Amniotic epithelial cell (primary cell): ENCODE measurements at places on chromosomes 5 and 9.
A peak's percentile ranks its signal among the peaks of the same experiment; 100 is the strongest.

GRCh38 chr5:72283358-72283757 lies 36.7 kb downstream of the MRPS27 start:
- DNase-seq = peak; percentile 34

DNA sequence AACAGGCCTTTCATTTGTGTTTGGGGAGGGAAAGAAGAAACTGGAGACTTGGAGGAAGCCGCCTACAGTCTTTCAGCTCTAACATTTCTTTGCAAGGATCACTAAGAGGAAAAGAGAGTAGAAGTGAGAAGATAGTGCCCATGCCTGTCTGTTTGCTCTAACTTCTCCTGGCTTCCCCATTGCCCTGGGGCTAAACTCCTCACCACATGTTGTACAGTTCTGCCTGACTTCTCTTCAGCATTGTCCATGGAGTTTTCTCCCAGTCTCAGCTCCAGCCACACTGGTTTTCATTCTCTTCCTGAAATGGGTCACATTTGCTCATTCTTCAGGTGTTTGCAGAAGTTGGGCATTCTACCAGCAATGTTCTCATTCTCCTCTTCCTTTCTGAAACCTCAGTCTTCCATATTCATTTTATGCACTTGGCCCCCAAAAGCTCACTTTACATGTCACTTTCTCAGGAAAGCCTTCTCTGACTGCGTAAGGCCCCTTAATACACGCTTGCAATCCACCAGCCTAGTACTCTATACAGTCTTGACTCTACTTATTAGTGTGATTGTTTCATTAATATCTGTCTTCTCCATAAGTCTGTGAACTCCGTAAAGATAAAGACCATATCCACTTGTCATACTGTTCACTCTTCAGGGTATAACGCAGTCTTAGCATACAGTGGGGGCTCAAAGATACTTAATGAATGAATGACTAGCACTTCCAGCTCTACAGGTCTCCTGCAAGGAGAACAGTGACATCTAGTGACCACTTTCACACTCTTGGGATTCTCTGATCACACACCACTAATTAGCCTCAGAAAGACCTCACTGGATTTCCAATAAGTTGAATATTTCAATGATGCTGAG lies 40.2 kb upstream of the TRIM32 start:
- DNase-seq = peak; percentile 50

DNA sequence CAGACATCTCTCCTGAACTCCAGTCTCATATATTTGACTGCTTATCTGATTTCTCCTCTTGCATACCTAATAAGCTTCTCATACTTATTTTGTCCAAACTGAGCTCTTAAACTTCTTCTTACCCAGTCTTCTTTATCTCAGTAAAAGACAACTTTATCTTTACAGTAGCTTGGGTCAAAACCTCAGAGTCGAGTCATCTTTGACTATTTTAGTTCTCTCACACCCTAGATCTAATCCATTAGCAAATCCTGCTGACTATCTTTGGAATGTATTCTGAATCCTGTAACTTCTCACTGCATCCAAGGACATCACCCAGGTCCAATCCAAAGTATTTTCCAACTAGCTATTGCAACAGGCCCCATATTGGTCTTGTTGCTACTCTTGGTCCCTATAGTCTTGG lies 11.8 kb upstream of the JAK2 start:
- peak; percentile 95 for DNase-seq

DNA sequence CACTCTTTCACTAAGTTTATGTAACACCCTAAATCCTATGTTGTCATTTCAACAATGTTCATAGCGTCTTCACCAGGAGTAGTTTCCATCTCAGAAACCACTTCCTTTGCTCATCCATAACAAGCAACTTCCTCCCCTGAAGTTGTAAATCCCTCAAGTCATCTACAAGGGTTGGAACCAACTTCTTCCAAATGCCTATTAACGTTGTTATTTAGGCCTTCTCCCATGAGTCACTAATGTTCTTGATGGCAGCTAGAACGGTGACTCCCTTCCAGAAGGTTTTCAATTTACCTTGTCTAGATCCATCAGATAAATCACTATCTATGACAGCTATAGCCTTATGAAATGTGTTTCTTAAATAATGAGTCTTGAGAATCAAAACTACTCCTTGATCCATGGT lies 73.3 kb upstream of the TARS1 start:
- DNase-seq = no peak

GRCh38 chr5:84381502-84382362 lies 2.9 kb downstream of the EDIL3 start:
- DNase-seq = no peak

- no peak for DNase-seq
These were observed 19.8 kb downstream of the GPRIN1 start for GRCh38 chr5:176590035-176590717.

GRCh38 chr9:118984607-118985006 lies 384.6 kb downstream of the BRINP1 start:
- no peak for DNase-seq

- DNase-seq = peak; percentile 57
These were observed 100.4 kb downstream of the TRIM36 start for GRCh38 chr5:115069087-115069968.

DNA sequence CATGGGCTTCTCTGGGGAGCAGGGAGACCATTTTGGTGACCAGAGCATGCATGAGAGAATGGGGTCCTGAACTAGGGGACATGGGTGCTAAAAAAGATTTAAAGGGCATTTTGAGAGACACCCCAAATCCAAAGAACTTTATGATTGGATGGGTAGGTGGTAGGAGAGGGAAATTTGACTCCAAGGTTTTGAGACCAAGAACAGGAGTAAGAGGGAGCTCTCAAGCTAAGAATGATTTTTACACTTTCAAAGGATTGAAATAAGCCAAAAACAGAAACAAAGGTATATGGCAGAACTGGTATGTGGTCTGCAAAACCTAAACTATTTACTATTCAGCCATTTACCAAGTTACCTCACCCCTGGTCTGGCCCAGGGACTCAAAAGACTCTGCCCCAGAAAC lies 318.2 kb upstream of the CLINT1 start:
- DNase-seq = no peak

- DNase-seq = no peak
These were observed 21.1 kb downstream of the GFPT2 start for GRCh38 chr5:180332051-180332517.

GRCh38 chr5:19855931-19856330 lies 132.1 kb downstream of the CDH18 start:
- peak; percentile 10 for DNase-seq

DNA sequence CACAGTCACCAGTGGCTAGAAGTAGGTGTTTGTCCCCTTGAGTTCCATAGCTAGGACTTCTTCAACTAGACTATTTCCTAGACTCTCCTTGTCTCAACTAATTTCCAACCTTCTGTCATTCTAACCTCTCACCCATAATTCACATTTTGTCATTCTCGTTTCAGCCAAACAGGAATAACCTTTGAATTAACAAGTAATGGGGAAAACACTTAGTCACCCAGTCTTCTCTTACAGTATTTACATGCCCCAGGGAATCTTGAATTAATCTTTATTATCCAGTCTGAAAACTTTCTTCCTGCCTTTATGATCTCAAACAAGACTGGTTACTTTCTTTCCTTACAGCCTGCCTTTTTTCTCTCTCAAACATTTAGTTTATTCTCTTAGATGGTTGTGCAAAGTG lies 63.3 kb upstream of the RUSC2 start:
- no peak for DNase-seq

DNA sequence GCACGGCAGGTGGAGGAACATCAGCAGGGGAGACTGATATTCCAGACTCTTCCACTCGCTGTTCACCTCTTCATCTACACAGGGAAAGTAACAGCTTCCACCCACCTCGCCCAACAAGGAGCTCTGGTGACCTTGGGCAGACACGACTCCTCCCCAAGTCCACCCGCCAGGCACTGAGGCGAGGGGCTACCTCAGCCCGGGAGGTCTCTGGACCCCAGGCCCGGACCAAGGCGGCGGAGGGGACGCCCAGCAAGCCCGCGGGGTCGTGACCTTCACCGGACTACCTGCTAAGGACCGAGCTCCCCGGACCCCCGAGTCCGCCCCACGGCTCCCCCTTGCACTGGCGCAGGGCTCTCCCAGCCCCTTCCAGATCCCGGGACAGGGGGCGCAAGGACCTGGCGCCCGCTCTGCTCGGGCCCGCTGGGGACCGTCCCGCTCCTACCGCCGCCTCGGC lies 70.2 kb upstream of the LPCAT1 start:
- DNase-seq = no peak

GRCh38 chr9:92564982-92565381 lies 29.2 kb upstream of the ECM2 start:
- DNase-seq = no peak

DNA sequence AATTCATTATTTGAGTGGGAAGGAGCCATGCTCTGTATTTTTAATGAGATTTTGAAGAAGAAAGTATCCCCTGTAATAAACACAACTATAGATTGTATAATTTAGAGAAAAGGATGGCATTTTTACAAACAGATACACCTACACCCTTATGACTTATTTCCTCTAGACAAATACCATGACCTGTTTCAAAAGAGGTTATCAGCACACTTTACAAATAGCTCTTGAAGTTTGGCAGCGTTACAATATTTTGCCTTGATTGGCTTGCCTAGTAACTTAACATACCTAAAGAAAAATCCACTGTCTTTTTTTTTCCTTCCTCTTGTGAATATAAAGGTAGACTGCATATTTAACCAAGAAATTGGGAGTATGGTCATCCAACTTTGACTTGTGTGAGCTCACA lies 28.5 kb upstream of the CETN3 start:
- DNase-seq = peak; percentile 60

- DNase-seq = peak; percentile 93
These were observed at the start of gene ZCCHC9 for GRCh38 chr5:81301271-81302015. ZCCHC9 (plus strand) TSS chr5:81301587; CDS start chr5:81304758, 3,171 bp downstream.

DNA sequence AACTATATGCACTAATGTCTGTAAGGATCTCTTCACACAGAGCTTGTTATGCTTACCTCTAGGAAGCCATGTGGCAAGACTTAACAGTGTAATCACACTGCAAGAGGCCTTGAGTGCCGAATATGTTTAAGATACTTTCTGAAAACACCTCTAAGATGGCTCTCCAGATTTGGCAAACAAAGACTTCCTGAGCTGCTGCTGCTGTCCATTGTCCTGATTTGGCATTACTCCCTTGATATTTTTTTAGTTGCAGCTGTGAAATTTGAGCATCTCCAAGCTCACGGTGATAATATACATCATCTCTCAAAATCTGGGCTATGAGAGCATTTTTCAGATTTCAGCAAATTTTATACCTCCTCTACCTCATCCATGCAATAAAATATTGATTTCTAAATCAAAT lies 384.5 kb upstream of the CDH6 start:
- peak; percentile 21 for DNase-seq

- DNase-seq = no peak
These were observed 126.4 kb upstream of the PRLR start for GRCh38 chr5:35356725-35357124.

- DNase-seq = no peak
These were observed 53.7 kb upstream of the SMIM15 start for GRCh38 chr5:61215996-61216395.

GRCh38 chr9:88949425-88949824 lies 41.8 kb upstream of the S1PR3 start:
- peak; percentile 27 for DNase-seq

GRCh38 chr9:102461156-102461819 lies 533.8 kb upstream of the CYLC2 start:
- DNase-seq = no peak

GRCh38 chr5:112290691-112291090 lies 128.4 kb downstream of the EPB41L4A start:
- no peak for DNase-seq

DNA sequence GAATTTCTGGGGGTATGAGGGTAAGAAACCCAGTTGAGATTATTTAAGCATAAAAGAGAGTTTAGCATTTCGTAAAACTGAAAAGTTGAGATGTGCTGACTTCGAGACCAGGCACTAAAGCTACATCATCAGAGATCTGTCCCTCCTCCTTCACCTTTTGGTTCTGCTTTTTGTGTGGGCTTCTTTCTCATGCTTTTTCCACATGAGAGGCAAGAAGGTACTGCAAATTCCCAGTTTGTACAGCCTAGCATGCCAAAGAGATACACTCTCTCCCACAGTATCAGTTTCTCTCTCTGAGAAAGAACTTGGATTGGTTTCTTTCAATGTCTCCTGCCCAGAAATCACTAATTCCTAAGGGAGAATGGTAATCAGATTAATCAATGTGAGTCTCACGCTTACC lies 584.7 kb downstream of the SEMA5A start:
- no peak for DNase-seq

DNA sequence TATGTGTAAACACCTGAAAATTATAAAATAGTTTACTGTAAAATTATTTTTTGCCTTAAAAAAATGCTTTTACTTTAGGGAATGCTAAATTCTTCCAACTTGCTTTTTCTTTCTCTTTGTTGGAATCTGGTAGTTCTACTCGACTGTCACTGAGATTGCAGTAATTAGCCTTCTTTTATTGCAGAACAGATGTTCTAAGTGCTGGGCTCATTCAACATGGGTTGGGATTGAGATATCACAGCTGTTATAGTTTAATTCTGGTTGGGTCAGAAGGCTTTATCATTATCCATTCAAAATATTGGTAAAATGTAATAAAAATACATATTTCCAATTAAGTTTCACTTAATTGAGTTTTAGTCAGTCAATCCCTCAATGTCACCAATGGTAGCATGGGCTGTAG lies 686.7 kb downstream of the CDH18 start:
- DNase-seq = no peak

DNA sequence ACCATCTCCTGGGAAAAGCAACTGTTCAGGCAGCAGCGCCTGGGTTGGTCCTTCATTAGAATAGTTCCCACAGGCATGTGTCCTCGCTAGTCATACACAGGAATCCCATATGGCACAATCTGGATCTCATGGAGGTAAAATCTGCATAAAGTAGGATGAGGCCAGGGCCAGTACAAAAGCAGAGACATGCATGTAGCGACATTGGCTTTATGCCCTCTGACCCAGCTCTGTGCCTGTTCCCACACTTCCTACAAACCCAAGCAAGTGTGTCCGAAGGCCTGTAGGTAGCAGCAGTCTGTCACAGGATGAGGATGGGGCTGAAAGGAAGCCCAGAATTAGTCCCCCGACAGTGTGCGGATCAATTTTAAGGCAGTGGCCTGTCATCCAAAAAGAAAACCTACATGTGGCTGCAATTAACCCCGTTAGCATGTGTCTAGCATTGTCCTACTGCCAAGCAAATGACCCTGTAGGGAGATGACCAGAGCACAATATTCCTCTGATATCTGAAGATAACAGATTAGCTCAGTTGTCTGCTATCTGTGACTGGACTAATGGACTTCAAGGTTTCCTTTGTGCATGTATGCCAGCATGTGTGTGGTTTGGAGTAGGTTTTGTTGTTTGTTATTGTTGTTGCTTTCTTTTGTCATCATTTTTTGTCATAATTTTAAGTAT lies 178.8 kb downstream of the TMEM161B start:
- DNase-seq = no peak
